Left ventricle myocardium superior (tissue), 1 donor: ENCODE measurements at places on chromosomes 5 and 9.

DNA sequence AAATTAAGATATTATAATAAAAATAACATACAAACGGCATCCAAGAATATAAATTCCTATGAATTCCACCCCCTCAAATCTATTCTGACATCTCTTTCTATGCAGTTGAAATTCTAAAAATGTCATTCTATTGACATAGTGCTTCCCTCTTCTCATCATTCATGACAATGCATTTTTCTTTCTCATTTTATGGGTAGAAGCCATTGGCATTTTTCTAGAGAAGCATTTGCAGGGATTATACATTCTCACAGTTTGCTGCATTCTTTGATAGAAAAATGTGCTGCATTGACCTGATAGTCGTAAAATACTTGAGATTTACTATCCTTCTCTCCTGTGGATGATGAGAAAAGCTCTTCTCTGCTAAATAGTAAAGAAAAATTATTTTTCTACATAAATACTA, 760.9 kb upstream of the ACO1 start:
- no peak for DNase-seq

- DNase-seq, result no peak
Measured at GRCh38 chr9:131630205-131630831, 85.0 kb downstream of the PRRT1B start.

DNA sequence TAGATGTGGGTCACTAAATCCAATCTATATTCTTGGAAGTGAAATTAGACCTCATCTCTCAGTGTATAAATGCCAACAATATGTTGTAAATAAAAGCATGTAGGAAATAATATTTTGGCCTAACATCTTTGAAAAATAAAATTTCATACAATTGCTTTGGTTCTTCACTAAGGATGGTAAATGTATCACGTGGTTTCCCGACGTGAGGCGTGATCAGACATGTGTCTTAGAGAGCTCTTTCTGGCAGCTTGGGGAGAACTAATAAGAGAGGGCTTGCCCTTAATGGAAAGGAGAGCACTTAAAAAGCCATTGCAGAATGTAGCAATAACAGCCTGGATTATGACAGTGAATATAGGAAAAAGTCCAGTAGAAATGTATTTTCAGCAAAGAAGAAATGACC, 602.6 kb downstream of the CDH12 start:
- DNase-seq, result no peak

DNA sequence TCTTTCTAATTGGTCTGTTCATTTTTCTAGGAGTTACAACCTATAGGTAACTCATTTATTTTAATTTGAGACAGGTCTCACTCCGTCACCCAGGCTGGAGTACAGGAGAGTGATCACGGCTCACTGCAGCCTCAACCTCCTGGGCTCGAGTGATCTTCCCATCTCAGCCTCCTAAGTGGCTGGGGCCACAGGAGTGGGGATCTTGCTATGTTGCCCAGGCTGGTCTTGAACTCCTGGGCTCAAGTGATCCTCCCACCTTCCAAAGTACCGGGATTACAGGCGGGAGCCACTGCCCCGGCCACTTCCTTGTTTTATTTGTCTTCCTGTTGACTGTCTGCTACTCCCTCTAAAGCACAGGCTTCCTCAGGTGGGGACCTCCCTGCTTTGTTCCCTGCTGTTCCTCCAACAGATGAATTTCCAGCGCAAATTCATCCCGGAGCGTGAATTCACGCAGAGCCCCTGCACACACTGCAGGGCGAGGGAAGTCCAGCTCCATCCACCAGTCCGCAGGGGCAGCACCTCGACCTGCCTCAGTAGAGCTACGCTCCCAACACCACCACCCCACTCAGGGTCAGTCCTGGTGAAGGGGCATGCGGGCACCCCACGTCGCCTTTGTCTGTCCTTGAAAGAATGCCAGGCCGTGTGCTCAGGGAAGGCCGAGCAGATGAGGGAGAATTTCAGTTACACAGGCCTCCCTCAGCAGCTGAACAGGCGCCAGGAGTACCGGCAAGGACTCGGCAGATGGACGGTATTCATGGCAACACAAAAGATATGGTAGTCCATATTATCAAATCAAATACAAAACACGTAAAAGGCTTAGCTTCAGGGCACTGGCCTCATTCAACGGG, 6.3 kb downstream of the QSOX2 start:
- no peak for DNase-seq

DNA sequence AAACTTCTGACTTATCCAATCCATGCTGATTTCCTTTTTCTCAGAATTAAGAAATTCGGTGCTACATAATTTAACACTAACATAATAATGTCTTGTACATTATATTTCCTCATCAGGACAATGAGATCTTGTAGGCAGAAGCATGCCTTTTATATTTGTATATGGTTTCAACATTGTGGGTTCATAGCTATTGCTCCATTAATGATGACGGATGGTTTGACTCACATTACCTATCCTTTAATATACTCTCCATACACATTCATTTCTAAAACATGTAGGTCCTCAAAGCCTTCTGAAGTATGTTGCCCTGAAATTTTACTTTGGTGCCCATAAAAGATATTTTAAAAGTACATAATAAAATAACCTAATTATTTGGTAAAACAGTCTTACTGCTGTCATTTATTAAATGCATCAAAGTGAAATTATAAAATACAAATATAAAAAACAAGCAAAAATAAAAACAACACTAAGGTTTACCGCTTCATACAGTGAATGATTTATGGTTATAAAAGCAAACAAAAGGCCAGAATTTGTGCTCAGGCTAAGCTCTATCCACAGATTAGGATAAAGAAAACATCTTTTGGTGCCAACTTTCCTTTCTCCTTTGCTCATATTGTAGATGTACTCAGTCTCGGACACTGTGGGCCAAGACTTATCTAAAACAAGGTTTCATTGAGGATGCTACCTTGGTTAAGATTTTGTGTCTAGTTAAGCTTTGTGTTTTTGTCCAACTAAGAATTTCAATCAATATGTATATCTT, 61.2 kb upstream of the GCNT4 start:
- no peak for DNase-seq

GRCh38 chr5:171207256-171207847, 101.7 kb upstream of the TLX3 start:
- no peak for DNase-seq

- DNase-seq, result no peak
Measured at GRCh38 chr9:114856215-114856941, 50.5 kb upstream of the TNFSF15 start.
